ENCODE measurements at places on chromosomes 1 and 21. TPM values are rescaled to one million over a fixed set of nuclear protein-coding genes. Genes with fewer than 3 reads are reported as not detected.

Gene C8B
- total RNA-seq: not detected

Gene MNDA
- total RNA-seq: not detected

Gene SH2D5
- not detected for total RNA-seq

Gene DPYD
- total RNA-seq: 0.18 TPM

Gene CCDC27
- not detected for total RNA-seq

Gene DIPK1A
- 1.3 TPM for total RNA-seq

DNA sequence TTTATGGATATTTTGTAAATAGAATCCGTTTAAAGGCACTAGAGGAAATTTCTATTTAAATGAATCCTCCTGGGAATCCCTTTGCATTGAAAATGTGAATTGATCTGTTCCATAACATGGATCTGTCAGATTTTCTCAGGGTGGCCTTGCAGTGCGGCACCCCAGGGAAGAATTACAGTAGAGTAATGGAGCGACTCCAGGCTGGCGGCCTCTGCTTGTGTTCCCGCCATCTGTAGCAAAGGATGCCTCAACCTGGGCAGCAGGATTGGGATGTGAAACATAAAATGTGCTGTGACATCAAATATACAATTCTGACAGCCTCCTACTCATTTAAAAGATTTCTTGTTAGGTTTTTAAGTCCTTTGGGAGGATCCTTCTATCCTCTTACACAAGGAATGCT, 115.9 kb downstream of the RHOU start:
- no peak for DNase-seq

DNA sequence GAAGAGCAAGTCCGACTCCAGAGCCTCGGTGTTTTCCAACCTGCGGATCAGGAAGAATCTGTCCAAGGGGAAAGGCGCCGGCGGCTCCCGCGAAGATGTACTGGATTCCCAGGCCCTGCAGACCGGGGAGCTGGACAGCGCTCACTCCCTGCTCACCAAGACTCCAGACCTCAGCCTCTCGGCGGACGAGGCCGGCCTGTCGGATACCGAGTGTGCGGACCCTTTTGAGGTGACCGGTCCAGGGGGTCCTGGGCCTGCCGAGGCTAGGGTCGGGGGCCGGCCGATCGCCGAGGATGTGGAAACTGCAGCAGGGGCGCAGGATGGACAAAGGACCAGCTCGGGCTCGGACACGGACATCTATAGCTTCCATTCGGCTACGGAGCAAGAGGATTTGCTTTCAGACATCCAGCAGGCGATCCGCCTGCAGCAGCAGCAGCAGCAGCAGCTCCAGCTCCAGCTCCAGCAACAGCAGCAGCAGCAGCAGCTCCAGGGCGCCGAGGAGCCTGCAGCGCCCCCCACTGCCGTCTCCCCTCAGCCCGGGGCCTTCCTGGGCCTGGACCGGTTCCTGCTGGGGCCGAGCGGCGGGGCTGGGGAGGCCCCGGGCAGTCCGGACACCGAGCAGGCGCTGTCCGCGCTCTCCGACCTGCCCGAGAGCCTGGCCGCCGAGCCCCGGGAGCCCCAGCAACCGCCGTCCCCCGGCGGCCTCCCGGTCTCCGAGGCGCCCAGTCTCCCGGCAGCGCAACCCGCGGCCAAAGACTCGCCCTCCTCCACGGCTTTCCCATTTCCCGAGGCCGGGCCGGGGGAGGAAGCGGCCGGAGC, 827 bp downstream of the FMN2 start:
- DNase-seq: no peak

DNA sequence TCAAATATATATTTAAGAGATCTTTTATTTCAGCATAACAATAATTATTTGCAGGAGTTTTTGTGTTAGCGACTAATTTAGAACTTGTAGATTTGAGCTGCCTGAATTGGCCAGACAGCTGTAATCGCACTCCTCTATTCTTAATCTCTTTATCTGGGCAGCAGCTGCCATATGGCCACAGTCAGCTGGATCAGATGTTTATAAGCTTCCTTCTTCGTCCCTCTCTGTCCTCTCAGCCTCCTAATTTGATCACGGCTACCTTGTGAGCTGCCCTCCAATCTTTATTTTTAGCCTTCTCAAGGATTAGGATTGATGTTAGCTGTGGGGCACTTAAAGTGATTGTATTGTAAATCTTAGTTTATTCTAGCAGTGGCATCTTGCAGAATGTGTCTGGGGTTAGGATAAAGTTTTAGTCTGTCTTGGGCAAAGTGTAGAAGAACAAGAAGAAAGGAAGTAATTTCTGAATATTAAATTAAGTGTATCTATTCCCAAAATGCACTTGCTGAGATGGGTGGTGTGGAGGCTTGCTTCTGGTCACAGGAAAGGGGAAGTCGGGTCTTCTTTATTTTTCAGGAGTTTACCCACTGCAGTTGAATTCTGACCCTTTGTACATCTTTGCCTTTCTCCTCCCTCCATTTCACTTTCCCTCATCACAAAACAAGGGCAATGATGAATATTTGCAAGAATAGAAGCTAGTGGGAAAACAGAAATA, 1.1 kb downstream of the ZBTB18 start:
- DNase-seq: no peak

GRCh38 chr1:117793413-117793812, 136.0 kb downstream of the GDAP2 start:
- no peak for DNase-seq

- peak; percentile 74 for DNase-seq
These were observed 2.4 kb upstream of the ELF3 start for GRCh38 chr1:202007805-202008489.

DNA sequence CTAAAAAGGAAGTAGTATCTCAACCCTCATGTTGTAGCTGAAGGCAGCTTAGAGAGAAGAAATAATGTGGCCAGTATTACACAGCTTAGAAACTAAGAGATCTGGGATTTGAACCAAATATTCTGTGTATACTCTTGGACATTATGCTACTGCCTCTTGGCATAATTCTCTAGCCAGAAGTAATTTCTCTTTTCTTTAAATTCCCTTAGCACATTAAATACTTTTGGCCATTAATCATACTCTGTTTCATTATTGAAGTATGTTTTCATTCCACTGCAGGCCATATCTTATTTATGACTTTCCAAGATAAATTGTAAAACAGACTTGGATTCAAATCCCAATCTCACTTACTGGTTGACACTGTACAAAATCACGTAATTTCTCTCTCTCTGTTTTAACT, 181.3 kb upstream of the SPAG17 start:
- no peak for DNase-seq

DNA sequence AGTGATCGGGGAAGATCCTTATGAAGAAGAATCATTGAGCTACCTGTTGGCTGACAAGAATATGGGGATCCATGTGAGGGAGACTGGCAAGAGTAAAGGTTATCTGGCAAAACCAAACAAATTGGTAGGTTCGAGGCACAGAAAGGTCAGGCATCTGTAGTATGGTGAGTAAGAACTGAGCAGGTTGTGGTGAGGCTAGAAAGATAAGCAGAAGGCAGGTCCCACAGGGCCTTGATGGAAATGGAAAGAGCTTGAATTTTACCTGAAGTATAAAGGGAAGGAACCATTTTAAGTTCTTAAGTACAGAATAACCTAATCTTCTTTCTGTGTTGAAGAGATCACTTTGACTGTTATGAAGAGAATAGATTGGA, 11.1 kb downstream of the PTPRC start:
- peak; percentile 52 for DNase-seq

- DNase-seq: no peak
These were observed 38.9 kb downstream of the KCTD3 start for GRCh38 chr1:215606036-215606435.

DNA sequence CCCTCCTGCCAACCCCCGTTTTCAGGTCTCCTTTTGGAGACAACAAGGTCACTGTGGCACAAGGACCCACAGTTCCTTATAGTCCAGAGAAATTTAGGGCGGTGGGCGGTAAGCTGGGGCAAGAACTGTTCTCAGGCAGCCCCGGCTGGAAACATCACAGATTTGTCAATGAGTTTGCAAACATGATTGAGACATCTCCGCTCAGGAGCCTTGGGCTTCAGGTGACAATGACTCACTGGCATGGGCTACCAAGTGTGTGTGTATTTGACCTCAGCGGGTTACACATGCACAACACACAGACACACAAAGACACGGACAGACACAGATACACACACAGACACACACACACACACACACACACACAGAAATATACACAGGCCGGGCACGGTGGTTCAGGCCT, 58.2 kb upstream of the ABCG1 start:
- no peak for DNase-seq

DNA sequence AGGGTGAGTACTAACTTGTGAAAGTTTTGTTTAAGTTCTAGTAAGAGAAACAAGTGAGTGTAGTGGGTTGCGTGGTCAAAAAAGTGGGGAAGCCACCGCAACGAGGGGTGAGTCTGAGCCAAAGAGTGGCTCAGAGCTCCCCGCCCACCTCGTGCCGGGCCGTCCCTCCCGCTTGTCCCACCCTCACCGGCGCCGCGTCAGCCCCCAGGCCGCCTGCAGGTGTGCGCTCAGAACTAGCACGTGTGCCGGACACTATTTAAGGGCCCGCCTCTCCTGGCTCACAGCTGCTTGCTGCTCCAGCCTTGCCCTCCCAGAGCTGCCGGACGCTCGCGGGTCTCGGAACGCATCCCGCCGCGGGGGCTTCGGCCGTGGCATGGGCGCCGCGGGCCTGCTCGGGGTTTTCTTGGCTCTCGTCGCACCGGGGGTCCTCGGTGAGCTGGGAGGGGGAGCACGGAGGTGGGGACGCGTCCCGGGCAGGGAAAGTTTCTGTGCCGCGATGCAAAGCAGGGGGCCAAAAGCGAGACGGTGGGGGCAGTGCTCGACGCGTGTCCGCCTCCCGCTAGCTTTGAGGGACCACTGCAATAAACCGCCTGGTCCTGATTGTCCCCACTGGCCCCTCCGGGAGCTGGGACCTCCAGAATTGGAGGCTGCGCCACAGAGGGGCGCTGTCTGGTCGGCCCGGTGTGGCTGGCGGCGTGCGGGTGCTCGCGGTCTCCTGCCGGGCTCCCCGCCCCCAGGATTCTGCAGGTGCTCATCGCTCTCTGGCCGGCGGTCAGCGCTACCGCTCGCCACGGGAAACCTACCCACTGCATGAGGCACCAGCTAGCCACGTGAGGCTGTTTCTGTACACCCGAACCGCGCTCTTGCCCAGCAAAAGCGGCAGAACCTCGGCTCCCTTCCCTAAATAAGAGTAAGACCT, at the start of gene CR2:
Gene CR2, plus strand, starts transcription at position 283 of the 919 bp plus-strand sequence. Its CDS starts 91 bp downstream, at position 374.
- DNase-seq: peak; percentile 71

DNA sequence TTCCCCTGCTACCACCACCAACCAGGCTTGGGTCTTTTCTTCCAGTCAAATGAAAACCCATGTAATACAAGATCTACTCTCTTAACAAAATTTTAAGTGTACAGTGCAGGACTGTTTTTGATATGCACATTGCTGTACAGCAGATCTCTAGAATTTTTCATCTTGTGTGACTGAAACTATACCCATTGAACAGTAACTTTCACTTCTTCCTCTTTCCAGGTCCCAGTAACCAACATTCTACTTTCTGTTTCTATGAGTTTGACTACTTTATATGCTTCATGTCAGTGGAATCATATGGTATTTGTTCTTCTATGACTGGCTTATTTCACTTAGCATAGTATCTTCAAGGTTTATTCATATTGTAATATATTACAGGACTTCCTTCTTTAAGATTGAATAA, 45.3 kb upstream of the PLPPR4 start:
- DNase-seq: no peak

GRCh38 chr1:235974616-235975015, 90.3 kb downstream of the NID1 start:
- no peak for DNase-seq

GRCh38 chr21:34073749-34074282, 438 bp downstream of the MRPS6 start:
- DNase-seq: peak; percentile 87

GRCh38 chr1:99264201-99265021, at the start of gene PLPPR4:
PLPPR4 (plus strand) TSS chr1:99264492; CDS start chr1:99264594, 102 bp downstream.
- DNase-seq: peak; percentile 16

DNA sequence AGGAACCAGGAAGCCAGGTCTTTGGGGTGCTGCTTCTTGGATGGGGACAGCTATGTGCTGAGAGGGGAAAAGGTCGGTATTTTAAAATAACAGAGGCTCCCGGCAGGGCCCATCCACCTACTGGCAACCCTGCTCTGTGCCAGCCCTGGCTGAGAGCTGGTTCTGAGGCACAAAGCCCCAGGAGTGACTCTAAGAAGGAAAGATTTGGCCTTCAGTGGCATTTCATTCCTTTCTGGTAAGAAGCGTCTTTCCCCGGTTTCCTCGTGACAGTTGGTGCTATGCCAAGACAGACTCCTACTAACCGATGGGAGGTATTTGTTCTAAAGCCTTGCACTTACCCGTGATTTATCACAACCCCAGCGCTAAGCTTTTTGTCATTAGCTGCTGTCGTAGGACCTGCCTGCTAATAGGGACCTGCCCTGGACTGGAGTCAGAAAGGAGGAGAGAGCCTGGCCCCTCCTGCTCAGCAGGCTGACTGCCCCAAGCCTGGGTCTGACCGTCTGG, 123.1 kb upstream of the ADAR start:
- no peak for DNase-seq

DNA sequence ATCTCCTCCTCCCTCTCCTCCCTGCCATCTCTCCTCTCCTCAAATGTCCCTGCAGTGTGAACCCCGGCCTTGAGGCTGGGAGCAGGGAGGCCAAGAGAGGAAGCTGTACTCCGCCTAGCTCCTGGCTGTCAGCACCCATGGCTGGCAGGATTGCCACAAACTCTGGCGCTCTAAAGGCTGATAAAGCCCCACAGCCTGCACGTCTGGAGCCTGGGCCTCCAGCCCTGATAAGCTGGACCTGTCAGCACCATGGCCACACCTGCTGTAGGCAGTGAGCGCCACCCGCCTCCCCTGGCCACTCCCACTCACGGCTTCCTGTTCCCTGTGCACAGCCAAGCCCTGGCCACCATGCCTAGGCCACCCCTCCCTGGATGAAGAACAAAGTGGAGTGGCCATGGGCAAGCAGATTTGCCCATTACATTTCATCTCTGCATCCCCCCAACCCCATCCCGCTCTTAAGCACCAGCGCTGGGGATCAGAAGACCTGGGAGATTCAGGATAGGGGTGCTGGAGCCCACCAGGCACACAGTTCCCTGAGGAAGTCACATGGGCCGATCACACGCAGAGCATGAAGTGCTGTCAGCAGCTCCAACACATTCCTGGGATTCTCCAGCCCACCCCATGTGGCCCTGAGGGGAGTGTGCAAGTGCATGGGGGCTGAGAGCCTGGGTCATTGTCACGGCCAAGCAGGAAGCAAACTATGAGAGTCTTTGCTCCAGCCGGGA, 24.2 kb upstream of the NPPB start:
- DNase-seq: peak; percentile 98

- no peak for DNase-seq
These were observed 596 bp downstream of the ITGB2 start for GRCh38 chr21:44919913-44920693.

GRCh38 chr1:62247391-62248168, 52.9 kb downstream of the L1TD1 start:
- no peak for DNase-seq

DNA sequence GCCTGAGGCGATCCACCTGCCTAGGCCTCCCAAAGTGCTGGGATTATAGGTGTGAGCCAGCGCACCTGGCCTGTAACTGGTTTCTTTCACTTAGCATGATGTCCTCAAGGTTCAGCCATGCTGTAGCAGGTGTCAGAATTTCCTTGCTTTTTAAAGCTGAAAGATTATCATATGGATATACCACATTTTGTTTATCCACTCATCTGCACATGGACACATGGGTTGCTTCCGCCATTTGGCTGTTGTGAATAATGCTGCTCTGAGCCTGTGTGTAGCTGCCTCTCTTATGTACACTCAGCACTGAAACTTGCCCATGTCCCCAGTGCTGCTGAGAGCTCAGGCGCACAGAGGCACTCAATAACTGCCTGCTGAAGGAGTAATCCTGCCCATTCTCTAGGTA, 11.8 kb downstream of the CSMD2 start:
- DNase-seq: no peak

GRCh38 chr1:22414244-22414751, 37.4 kb upstream of the ZBTB40 start:
- peak; percentile 37 for DNase-seq

All from K562 (cell line).